ENCODE measurements at places on chromosomes 2 and 18.

DNA sequence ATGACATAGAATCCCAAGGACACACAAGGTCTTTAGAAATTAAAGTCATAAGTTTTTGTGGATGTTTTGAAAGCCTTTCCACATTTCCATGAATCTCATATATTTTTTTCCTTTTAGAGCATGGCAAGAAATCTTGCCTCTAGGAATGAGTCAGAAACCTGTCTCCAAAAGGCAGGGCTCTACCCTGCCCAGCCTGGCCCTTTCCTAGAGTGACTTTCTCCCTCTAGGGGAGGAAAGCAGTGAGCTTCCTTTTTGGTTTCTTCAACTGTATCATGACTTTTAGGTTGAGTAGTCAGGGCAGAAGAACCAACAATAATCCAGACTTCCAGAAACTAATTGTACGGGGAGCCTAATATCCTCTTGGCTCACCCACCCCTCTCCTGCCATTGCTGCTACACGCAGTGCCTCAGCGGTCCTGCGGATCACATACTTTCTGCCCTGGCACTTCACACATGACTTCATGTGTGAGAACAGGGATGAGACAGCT, 300.3 kb downstream of the AGPS start:
- DNase-seq: no peak

DNA sequence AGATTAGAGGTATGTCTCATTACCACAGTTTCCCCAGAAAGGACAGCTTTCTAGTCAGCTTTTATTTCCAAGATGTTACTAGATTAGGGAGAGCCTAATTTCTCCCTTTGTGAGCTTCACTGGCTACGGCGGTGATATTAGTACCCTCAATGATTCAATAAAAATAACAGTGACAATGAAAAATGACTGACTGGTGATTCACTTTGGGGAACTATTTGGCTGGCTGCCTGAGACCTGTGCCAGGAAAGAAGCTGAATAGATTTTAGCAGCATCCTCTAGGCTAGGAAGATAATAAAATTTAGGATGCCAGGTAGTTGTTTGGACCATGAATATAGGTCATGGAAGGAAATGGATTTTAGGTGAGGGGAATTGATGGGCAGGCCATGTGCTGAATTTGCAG, 178.7 kb downstream of the FMNL2 start:
- DNase-seq: no peak

DNA sequence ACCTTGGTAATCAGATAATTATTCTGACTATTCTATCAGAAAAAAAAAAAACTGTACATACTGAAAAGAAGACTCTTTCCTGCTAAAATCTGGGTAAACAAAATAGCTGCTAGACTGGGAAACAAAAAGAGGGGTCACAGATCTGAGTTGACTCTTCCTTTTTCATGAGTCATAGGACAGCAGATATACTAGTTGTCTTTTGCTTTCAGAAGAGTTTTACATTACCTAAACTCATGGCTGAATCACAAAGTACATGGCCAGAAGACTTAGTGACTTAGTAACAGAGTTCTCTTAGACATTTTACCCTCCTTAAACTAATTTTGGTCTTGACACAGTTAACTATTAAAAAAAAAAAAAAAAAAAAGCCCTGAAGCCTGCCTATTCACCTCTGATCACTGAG, 834.0 kb upstream of the FSHR start:
- DNase-seq: no peak

DNA sequence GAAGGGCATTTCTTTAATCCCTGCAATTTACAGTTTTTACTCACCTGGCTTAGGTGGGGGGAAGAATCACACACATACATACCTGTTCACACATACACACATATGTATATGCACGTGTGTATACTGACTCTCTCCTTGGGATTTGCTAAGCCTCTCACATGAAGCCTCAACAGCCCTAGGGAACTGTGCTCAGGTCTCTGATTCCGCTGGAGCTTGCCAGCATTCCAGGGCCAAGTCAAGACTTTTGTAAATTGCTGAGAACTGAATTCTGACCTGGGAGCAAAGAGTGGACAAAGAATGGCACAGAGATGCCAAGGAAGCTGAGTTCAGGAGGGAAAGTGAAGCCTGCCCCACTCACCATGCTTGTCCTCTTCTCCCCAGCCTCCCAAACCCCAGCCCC, 177.3 kb downstream of the TMEM247 start:
- no peak for DNase-seq

- DNase-seq: no peak
These were observed 714.0 kb upstream of the ID2 start for GRCh38 chr2:7967707-7968405.

- DNase-seq: no peak
These were observed 103.6 kb upstream of the WDR75 start for GRCh38 chr2:189337656-189338055.
